ENCODE measurements at places on chromosomes 12 and 14.

DNA sequence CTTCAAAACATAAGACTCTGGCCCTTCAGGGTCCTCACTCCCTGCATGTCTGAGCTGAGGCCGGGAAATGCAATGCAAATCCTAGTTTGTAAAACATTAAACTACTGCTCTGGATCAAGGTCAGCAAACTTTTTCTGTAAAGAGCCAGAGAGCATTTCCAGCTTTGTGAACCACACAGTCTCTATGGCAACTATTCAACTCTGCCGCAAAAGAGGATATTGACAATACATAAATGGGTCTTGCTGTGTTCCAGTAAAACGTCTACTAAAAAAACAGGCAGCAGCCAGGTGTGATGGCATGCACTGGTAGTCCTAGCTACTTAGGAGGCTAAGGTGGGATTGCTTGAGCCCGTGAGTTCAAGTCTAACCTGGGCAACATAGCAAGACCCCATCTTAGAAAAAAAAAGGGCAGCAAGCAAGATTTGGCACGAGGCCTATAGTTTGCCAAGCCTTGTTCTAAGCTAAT lies 22.3 kb downstream of the DDX24 start:
- no peak for DNase-seq

GRCh38 chr14:90698379-90698869 lies 117.8 kb downstream of the TTC7B start:
- peak; percentile 75 for DNase-seq

GRCh38 chr14:44846232-44846824 lies 115.4 kb downstream of the KLHL28 start:
- DNase-seq = peak; percentile 50

GRCh38 chr12:32446316-32447119 lies 47.2 kb downstream of the FGD4 start:
- no peak for DNase-seq

DNA sequence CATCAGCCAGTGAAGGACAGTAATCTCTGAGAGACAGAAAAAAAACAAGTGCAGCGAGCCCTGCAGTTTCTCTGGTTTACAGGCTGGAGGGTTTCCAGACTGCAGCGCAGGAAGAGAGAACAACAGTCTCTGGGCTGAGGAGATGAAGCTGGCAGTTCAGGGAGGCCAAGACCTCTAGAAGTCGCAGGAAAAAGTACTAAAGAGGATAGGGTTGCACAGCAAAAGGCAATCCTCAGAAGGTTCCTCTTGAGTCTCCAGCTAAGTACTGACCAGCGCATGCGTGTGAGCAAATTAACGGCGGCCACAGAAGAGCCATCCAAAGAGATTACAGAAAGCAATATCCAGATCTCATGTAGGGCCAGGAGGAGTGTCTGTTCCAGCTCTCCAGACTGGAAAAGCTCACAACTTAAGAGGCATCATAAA lies 12.2 kb upstream of the CCDC60 start:
- DNase-seq = no peak

DNA sequence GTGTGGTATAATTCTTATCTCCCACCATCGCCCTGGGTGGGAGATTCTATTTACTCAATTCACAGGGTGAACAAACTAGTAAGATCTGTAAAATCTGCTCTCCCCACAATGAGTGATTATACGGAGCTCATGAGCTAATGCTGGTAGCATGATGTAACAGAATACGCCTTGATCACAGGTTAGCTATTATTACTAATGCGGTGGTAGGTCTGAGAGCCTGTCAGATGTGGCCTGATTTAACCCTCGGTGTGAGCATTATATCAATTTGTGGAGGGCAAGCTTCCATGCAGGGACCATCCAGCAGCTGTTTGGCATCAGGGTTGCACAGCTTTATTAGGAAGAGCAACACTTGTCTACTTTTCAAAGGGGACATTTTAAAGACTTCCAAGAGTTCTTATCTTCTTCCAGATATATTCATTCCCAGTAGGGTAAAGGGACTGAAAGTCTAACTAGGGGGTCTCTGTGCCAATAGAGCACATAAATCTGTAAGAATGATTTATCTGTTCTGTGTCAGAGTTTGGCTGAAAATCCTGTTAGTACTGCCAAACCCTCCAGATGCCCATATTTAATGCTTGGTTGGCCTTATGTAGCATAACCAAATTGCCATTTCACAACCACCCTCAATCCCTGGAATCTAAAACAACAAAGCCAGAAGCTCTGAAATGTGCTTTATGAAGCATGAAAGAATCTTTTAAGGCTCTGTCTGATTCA lies 18.7 kb downstream of the TSHR start:
- peak; percentile 48 for DNase-seq

DNA sequence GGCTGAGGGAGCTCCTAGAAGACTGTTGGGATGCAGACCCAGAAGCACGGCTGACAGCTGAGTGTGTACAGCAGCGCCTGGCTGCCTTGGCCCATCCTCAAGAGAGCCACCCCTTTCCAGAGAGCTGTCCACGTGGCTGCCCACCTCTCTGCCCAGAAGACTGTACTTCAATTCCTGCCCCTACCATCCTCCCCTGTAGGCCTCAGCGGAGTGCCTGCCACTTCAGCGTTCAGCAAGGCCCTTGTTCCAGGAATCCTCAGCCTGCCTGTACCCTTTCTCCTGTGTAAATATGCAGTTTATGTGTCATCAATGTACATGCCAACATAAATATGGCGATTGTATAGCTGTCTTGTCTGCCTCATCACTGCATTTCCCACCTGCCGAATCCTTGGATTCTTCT lies 7.5 kb downstream of the AMHR2 start:
- no peak for DNase-seq

DNA sequence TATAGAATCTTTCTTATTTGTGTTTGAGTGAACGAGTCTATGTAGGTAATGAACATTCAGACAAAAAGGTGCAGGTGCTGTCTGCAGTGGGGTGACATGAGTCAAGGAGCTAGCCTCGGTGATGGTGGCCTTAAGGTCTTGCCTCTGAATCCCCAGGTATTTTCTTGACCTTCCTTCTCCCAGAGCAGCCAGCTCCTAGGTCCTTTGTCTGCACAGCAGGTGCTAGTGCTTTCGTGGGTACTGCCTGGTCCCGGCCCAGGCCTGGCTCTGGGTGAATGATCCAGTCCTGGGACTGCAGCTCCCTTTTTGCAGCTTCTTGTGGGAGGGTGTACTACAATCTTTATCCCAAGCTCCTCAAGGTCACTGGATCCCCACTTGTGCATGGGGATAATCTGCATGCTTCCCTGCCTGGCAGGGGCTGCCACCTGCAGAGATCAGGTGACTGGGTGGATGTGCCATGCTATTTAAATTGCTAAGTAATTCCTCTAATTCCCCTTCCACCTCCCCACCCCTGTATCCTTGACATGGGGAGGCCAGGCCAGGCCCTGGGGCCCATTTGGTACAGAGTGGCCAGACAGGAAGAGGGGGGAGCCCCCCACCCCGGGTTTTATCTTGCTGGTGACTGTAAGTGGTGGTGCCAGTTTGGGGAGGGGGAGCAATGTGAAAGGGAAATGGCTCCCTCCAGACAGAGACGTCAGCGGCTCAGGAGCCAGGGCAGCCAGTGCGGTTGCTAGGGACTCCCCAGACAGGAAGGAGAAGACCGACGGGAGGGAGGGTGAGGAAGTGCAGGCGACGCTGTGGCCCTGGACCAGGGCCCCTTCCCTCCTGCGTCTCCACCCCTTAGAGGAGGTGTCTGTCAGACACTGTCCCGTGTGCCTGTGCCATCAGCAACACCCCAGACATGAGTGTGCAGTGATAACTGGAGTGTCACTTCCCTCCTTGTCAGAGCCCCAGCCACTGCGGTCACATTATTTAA lies 6.7 kb downstream of the VASH1 start:
- DNase-seq = no peak

DNA sequence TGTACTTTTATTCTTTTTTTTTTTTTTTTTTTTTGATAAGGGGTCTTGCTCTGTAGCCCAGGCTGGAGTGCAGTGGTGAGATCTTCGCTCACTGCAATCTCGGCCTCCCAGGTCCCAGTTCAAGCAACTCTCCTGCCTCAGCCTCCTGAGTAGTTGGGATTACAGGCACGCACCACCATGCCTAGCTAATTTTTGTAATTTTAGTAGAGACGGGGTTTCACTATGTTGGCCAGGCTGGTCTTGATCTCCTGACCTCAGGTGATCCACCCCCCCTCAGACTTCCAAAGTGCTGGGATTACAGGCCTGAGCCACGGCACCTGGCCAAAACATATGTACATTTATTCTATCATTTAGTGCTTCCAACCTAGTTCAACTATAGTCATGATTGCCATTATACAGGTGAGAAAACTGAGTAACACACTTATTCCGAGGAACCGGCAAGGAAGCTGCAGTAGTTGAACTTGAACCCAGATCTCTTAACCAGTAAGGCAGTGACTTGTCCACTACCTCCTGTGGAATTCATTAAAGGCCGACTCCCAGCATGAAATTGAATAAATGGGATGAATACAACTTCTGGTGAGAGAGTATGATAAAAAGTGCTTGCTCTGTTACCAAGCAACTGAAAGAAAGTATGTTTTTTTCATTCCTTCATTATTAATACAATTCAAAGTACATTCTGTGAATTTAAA lies 755 bp upstream of the ATF7IP start:
- DNase-seq = no peak

DNA sequence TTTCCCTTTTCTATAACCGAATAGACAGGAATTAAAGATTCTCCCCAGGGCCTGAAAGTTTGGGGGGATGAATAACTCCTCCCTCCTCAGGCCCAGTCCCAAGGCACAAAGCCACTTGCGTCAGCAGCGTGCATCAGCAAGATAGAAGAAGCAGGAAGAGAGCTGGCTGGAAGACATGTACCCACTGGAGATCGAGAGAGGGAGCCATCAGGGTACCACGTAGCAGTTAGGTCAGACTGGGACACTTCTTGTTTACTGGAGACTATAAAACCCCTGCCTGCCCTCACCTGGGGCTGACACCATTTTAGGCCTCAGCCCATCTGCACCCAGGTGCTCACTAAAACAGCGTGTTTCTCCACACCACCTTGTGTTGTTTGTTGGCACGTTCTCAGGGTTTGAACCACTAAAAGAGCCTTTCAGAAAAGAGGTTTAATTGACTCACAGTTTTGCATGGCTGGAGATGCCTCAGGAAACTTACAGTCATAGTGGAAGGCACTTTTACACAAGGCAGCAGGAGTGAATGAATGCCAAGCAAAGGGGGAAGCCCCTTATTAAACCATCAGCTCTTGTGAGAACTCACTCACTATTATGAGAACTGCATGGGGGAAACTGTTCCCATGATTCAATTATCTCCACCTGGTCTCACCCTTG lies 93.2 kb downstream of the TMTC3 start:
- no peak for DNase-seq

GRCh38 chr12:119593578-119594398 lies at the start of gene TMEM233:
Gene TMEM233 (plus strand): TSS chr12:119593774. CDS start chr12:119593849, 75 bp downstream.
- DNase-seq = no peak

- no peak for DNase-seq
These were observed 45.4 kb upstream of the NPFF start for GRCh38 chr12:53552361-53553327.

DNA sequence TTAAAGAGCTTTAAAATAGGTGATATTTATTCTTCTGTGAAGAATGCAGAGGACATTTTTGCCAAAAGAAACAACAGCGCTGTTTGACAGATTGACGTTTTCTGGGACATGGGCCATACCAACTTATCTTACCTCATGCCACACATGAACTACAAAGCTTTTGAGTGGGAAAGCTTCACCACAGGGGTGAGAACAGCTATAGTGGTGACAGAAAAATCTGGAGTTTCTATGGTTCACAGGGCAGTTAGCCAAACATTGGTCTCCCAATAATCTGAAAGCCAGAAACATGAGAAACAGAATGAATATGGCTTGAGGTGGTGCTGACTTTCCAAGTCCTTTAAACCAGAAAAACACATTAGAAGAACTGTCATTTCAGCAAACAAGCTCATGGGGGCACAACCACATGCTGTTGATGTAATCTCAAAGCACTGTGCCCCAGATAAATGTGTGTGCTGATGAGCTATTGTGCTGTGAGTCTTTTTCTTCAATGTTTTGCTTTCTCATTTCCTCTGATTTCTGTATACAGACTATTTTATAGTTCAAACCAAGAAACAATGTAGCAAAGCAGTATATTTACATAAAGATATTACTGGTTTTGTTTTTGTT lies 905.4 kb downstream of the SLC16A7 start:
- DNase-seq = no peak

GRCh38 chr14:71574976-71575375 lies 357.3 kb upstream of the RGS6 start:
- DNase-seq = no peak

DNA sequence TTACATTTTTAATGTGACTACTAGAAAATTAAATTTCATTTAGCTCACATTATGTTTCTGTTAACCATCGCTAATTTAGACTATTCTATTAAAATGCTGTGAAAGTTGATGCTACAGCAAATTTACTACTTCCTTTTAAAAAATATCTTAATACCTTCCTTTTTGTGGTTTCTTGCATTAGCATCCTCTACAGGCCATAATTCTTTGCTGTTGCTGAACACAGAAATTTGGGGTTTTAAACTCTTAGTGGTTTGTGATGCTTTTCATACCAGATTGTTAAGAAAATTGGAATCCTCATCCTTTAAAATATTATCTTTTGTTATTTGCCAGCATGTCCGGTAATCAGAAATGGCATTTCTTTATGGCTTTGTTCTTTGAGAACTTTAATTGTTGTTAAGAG lies 18.1 kb downstream of the WNK1 start:
- DNase-seq = no peak

DNA sequence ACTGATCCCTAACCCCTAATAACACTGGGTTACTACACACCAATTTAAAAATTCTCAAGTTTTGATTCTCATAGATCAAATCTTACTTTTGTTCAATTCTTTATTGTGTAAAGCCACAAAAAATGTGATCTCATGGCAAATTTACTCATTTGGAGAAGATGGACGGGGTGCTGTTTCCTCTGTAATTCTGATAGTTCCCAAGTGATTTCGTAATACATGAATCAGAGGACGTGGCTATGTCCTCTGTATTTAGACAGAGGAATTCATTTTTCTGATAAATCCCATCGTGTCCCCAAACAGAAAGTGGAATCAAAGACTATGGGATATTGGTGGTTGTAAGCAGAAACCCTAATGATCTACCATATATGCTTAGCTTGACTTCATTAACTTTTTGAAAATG lies 76.6 kb upstream of the GNG2 start:
- no peak for DNase-seq

DNA sequence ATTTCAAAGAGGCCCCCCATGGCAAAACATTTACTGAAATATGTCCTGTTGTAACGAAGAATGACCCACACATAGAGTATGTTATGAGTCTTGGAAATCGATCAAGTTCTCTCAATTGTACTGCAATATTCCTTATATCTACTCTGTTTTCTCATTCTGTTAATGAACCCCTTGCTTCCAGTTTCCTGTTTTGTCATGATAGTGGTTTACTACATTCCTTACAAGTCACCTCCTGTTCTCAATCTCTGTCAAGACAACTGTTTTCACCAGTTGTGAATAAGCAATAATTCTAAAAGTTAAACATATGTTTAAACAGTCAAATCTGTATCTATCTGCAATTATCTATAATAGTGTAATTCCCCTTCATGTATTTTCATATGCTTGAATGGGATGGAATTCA lies 16.4 kb upstream of the ARID2 start:
- DNase-seq = no peak

- no peak for DNase-seq
These were observed 887.2 kb upstream of the SEL1L start for GRCh38 chr14:82420871-82421270.

GRCh38 chr12:52394836-52395405 lies 9.5 kb upstream of the KRT84 start:
- DNase-seq = no peak

- DNase-seq = no peak
These were observed 928 bp downstream of the TBX3 start for GRCh38 chr12:114682785-114683708.
